ENCODE measurements at places on chromosomes 3 and 15.

DNA sequence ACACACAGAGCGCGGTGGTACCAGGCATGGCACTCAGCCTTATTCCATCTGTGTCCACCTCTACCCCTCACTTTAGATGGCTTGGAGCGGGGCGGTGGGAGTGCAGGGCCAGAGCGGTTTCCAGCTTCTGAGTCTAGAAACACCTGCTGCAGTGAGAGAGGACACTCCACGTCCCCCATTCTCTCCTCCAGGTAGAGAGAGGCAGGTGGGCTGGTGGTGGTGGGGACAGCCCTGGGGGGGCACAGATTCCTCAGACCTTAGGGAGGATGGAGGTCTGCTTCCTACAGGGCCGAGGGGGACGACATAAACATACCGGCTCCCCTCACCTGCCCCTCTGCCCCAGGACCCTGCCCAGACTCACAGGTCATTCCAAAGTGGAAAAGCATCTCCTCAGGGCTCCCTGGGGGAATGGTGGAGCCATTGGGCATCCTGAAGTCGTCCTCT is 40.4 kb downstream of the MUC20 start:
- no peaks in the 10 kb centered on the region for H3K36me3 ChIP-seq
- H3K27ac ChIP-seq = no peak overlapping the region
- H3K27me3 ChIP-seq = peaks cover 40% of the 10 kb centered on the region
- H3K4me1 ChIP-seq = no peaks in the 10 kb centered on the region
- no peak for DNase-seq
- no peak overlapping the region for H3K4me3 ChIP-seq

- peaks cover 18% of the 10 kb centered on the region for H3K4me1 ChIP-seq
- no peak for DNase-seq
- peak overlapping the region; percentile 91 for H3K27ac ChIP-seq
Measured at GRCh38 chr3:141738891-141739363, 829 bp downstream of the RNF7 start.

- H3K4me1 ChIP-seq = peaks cover 4% of the 10 kb centered on the region
- H3K27ac ChIP-seq = peak overlapping the region; percentile 24
- H3K27me3 ChIP-seq = no peaks in the 10 kb centered on the region
- no peak overlapping the region for H3K4me3 ChIP-seq
- no peaks in the 10 kb centered on the region for H3K36me3 ChIP-seq
Measured at GRCh38 chr3:111802163-111802625, 56.9 kb upstream of the PHLDB2 start.

GRCh38 chr15:56367156-56367555 is 1.9 kb downstream of the TEX9 start:
- H3K4me3 ChIP-seq = no peak overlapping the region
- no peak for DNase-seq
- H3K4me1 ChIP-seq = no peaks in the 10 kb centered on the region
- no peaks in the 10 kb centered on the region for H3K27me3 ChIP-seq
- H3K27ac ChIP-seq = no peak overlapping the region
- no peaks in the 10 kb centered on the region for H3K36me3 ChIP-seq

GRCh38 chr15:57053470-57053869 is 135.0 kb downstream of the TCF12 start:
- no peak for DNase-seq
- no peak overlapping the region for H3K4me3 ChIP-seq
- H3K27ac ChIP-seq = no peak overlapping the region
- peaks cover 11% of the 10 kb centered on the region for H3K4me1 ChIP-seq
